ENCODE measurements at places on chromosomes 1 and 21.

DNA sequence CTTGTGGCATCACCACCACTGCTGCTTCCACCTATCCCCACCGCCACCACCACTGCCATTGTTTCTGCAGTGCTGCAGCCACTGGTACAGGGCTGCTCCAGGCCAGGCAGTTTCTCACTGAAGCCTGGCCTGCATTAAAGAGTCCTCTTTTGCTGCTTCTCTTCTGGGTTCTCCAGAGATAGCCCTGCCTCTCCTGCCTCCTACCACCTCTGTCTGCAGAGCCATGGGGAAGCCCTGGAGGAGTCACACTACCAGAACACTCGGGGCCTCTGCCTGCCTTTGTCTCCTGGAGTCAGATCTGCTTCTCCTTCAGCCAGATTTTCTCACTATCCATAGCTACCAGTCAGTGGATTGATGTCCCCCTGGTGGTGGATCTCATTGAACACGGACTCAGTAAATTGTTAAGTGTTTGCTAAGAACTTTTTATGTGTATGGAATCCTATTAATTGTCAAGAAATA lies 37.7 kb upstream of the DDAH1 start:
- no peak for DNase-seq

GRCh38 chr21:41168391-41169257 lies 664 bp downstream of the BACE2 start:
- no peak for DNase-seq

GRCh38 chr1:89104687-89105086 lies 21.2 kb downstream of the GBP2 start:
- DNase-seq, result no peak

DNA sequence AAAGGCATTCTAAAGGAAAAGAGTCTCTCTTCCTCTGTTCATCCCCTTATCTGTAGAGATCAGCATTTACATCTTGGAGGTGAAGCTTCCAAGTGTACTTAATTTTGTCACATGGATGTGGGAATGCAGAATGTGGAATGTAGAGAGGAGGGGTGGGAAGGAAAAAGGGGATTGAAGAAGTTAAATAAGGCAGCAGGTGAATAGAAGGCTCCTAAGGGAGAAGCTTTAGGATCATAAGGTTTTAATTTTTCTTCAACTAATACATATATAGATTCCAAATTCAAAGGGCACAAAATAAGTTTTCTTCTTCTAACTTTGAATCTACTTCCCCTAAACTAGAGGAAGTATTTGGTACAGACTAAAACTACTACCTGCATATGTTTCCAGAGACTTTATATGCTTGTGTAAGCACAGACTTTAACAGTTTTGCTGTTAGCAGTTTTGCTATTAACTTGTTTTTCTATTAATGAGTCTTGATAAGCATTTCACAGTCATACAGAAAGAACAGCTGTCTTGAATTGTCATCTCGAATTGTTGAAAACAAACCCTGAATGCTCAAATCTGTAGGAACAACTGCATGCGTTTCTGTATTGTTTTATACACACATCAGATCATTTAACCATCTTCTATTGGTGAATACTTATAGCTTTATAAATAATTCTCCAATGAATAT lies 12.7 kb downstream of the TENT5C start:
- DNase-seq, result no peak

DNA sequence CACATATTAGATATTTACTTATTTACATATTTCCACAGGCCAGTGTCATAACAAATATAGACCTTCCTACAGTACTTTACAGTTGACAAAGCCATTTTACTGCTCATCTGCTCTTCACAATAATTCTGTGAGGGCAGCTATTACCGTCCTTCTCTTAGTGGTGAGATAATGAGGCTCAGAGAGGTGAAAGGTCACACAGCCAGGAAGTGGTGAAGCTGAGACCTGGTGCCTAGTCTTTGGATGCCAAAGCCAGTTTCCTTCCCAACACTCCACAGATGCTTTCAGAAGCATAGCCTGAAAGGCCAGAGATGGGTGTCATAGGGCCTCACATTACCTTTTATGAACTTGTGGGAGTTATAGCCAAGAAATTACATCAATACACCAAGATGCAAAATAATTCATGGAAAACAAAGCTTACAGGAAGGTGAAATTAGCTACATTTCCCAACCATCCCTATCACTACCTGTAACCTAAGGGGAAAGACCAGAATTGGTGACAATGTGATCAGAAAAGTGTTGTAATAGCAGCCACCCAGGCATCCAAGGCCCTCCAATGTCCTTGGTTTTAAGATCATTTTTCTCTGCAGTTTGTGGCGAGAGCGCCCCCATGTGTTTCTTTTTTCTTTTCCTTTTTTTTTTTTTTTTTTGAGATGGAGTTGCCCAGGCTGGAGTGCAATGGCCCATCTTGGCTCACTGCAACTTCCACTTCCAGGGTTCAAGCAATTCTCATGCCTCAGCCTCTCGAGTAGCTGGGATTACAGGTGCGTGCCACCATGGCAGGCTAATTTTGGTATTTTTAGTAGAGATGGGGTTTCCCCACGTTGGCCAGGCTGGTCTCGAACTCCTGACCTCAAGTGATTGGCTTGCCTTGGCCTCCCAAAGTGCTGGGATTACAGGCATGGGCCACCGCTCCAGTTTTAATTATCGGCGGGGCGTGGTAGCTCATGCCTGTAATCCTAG lies 26.5 kb upstream of the RPL11 start:
- no peak for DNase-seq

DNA sequence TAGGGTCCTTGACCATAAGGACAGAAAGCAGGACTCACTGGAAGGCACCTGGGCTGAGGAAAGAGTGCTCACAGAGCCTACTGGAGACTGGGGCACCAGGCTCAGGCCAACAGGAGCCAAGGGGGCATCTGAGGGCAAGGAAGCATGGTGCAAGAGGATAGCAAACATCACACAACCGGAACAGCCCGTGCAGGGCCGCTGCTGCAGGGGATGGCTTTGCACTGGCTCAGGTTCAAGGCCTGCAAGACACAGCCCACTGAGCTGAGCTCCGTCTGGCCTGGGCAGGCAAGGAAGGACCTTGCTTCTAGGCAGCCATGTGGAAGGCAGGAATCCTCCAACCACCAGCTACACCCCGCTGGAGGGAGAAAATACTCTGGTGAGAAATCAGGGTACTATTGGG lies 59.8 kb upstream of the KIF26B start:
- DNase-seq, result no peak

DNA sequence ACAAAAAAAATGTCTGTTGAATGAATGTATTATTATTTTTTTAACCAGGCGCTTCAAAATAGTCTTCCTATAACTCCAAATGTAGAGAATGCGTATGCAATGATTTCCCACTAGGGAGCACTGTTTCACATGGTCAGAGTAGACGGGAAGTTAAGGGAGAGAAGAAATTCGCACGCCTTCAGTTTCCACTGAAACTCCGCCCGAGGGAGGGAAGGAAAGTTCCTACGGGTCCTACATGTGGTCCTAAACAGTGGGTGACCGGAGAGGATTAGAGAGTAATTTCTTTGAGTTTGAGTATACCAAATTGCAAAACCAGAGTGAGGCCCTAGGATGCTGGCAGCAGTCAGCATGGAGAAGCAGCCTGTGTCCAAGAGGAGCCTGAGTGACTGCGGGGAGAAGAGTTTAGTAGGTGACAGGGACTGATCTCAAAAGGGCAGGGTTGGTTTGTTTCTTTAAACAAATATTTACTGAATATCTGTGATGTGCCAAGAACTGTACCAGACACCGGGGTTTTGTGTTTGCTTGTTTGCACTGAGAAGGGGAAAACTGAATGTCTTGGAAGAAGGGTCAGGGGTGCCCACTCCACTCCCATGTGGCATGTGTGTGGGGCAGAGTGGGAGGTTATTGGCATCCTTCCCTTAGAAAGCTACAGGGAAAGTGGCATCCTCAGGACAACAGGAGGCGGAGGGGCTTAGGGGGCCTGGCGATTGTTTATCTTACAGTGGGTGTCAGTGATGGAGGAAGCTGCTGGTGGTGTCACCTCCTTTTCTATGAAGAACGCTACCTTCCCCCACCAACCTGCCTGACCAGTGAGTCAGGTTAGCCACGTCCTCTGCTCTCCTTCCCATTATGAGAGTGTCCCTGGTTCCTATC lies 22.8 kb downstream of the RNU5D-1 start:
- peak; percentile 39 for DNase-seq

GRCh38 chr1:234746798-234747196 lies 136.8 kb upstream of the IRF2BP2 start:
- DNase-seq, result no peak

Measured in central memory CD4-positive, alpha-beta T cell (primary cell).